ENCODE measurements at places on chromosomes 13 and 19. TPM values are rescaled to one million over a fixed set of nuclear protein-coding genes. Genes with fewer than 3 reads are reported as not detected.

FLT1 gene
- 15.7 TPM for total RNA-seq

CD209 gene
- under 0.01 TPM for total RNA-seq

SHANK1 gene
- under 0.01 TPM for total RNA-seq

CEACAM3 gene
- total RNA-seq: not detected

TTYH1 gene
- total RNA-seq: under 0.01 TPM

CARM1 gene
- total RNA-seq: 19.0 TPM

KIR2DL4 gene
- total RNA-seq: not detected

BEST2 gene
- total RNA-seq: not detected

SH2D3A gene
- 3.2 TPM for total RNA-seq

PLK5 gene
- total RNA-seq: not detected
